NCI-H1694 (cell line): ENCODE measurements at places on chromosomes 1 and 21.

DNA sequence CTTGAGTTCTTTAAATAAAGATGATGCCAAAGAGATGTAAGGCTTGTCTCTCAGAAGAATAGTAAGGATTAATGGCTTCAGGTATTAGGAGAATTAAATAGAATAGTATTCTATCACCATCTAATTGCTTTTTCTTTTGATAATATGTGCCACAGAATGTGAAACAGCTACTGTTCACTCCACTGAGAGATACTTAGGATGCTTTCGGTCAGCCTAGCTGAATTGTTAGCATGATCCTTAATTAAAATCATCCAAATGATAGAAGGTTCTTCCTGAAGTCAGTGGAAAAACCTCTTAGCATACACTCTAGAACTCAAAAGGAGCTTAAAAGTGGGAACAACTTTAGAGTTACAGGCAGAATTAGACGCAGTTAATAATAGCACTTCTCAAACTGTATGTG is 97.0 kb downstream of the RASAL2 start:
- no peak for DNase-seq

GRCh38 chr1:87064309-87064708 is 149.9 kb downstream of the HS2ST1 start:
- DNase-seq: no peak

- no peak for DNase-seq
These were observed 43.9 kb upstream of the USP1 start for GRCh38 chr1:62392951-62393350.

DNA sequence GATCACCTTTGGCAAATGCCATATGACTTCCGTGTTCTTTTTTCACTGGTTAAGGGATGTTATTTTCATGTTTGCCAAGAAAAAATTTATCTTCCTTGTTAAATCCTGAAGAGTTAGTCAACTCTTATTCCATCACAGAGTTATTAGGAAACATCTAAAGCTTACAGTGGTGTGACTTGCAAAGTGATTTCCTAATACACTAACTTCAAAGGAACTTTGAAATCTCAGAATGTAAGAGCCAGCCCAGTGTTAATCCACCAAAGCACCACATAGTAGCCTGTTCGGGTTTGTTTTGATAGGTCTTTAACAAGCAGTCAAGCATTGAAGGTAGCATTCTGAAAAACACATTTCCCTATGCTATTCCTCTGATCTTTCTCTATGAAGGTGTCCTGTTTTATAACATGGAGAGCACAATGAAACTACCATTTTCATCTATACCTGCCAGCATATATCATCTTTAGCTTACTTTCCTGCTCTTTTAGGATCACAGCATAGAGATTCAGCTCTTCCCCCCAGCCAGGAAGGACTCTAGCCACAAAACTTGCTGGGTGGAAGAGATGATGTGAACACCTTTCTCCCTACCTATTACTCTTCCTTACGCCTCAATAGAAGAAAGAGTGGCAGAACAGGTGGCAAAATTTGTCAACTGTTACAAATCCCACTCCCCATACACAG is 82.4 kb upstream of the MAGI3 start:
- DNase-seq: no peak

DNA sequence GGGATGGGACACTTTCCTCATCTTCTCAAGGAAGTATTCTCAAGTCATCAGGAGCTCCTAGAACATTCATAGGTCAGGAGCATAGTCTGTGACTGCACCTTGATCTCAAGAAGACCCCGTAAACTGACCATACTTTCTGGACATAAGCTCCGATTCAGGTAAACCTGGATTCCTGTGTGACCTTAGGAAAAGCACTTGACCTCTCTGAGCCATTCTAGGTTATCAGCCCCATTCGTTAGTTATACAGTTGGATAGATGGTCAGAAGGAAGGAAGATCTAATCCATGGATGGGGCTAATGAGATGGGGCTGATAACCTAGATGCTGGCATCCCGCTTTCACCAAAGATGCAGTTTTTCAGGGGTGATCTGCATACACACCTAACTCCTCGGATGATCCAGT is 114.3 kb downstream of the EPHB2 start:
- DNase-seq: no peak
